M059J (cell line): ENCODE measurements at places on chromosomes 1 and 21. TPM values are rescaled to one million over a fixed set of nuclear protein-coding genes. Genes with fewer than 3 reads are reported as not detected.

CYP2J2 gene
- total RNA-seq = 1.7 and 3.2 TPM in 2 replicates

- peak; percentile 38 for DNase-seq
These were observed 204.2 kb downstream of the HMCN1 start for GRCh38 chr1:185938396-185938795.

GRCh38 chr1:236204656-236205055 lies 62.3 kb downstream of the GPR137B start:
- no peak for DNase-seq

DNA sequence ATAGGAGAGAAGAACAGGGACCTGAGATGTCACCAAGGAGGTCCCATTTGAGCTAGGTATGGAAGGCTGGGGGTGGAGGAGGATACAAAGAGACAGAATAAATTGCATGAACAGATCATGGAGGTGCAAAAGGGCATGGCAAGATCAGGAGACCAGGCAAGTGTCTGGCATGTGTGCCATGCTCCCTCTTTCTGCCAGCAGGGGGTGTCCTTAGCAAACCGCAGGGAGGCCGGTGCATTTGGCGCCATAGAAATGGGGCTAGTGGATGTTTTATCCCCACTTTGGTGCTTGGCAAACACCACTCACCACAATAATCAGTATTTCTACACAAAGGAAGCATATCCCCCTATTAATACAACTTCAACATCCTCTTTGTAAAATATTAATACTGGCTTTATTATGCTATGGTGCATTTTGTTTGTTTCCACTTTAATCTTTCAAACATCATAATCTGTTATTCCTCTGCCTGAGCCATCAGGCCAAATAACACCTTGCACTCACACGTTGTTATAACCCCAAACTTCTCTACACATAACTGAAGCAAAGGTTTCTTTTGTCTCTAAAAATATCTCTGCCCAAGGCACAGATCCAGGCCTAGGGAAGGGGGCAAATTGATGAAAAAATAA lies 25.9 kb downstream of the S100A6 start:
- no peak for DNase-seq

- DNase-seq = no peak
These were observed 2.3 kb downstream of the MYOG start for GRCh38 chr1:203083463-203083921.
